ENCODE measurements at places on chromosomes 6 and 20. TPM values are rescaled to one million over a fixed set of nuclear protein-coding genes. Genes with fewer than 3 reads are reported as not detected.

ARFGEF3 gene
- polyA plus RNA-seq: 1.1 TPM

DNA sequence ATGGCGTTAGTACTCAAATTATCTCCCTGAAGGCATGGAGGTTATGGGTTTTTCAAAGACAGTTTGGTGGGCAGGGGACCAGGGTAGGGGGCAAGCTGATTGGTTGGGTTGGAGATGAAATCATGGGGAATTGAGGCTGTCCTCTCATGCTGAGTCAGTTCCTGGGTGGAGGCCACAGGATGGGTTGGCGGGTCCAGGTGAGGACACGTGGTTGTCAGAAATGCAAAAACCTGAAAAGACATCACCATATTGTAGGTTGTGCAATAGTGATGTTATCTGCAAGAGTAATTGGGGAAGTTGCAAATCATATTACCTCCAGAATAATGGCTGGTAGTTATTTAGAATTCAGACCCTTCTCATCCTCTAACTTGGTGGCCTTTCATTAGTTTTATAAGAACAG is 30.1 kb downstream of the GPX6 start:
- DNase-seq: no peak

GPR63 gene
- 2.4 TPM for polyA plus RNA-seq

SYTL3 gene
- 1.5 TPM for polyA plus RNA-seq

DNA sequence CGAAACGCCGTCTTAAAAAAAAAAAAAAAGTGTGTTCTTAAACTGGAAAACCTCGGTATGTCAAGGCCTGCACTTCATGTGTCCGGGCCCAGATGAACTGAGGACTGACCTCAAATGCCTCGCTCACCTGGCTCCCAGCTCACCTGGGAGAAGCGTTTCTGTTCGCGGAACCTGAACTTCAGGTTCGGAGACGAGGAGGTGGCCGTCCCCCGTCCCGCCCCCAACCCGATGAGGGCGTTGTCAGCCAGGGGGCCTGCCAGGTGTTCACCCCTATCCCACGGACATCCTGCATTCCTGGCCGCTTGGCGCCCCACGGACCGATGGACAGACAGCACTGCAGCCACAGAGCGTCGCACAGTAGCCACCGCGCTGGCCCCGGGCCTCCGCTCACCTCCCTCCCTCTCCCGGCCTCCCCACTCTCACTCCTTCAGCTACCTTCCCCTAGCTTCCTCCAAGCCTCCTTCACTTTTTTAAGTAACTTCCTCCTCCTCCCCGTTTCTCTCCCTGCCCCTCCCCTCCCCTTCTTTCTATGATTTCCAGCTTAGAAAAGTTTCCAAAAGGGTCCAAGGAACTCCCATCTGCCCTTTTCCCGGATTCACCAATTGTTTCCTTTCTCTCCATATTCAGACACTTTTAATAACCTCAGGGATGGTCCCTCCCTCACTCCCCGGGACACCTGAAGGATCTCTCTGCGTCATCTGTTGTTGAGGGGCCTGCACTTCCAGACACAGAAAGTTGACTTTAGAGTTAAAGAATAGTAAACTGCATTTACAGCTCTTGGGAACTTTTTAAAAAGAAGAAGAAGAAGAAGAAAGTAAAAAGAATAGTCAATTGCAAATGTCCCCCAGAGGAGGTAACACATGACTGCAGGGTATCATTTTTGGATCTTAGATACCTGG is 22.7 kb upstream of the MCM3 start:
- peak; percentile 26 for DNase-seq

- no peak for DNase-seq
Observed at GRCh38 chr6:11989386-11989785, 22.7 kb upstream of the HIVEP1 start.

DNA sequence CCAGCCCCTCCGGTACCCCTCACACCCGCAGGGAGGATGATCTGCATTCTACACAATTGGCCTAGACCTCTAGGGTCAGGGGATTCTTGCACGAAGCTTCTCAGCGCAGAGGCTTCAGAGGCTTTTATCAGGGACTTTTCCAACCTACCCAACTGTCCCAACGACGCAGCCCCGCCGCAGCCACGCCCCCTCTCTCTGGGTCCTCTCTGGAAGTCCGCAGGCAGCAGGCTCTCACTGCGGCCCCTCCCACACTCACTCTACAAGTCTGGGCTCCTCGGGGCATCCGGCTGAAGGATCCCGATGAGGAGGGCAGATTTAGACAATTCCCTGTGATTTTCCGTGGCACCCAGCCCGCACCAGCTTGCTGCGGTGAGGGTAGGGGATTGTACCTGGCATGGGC is 227.7 kb upstream of the RNF24 start:
- peak; percentile 53 for DNase-seq

- DNase-seq: peak; percentile 71
Observed at GRCh38 chr6:29589423-29590048, 4.6 kb downstream of the OR2H2 start.

TTLL9 gene
- polyA plus RNA-seq: 0.18 TPM

DNA sequence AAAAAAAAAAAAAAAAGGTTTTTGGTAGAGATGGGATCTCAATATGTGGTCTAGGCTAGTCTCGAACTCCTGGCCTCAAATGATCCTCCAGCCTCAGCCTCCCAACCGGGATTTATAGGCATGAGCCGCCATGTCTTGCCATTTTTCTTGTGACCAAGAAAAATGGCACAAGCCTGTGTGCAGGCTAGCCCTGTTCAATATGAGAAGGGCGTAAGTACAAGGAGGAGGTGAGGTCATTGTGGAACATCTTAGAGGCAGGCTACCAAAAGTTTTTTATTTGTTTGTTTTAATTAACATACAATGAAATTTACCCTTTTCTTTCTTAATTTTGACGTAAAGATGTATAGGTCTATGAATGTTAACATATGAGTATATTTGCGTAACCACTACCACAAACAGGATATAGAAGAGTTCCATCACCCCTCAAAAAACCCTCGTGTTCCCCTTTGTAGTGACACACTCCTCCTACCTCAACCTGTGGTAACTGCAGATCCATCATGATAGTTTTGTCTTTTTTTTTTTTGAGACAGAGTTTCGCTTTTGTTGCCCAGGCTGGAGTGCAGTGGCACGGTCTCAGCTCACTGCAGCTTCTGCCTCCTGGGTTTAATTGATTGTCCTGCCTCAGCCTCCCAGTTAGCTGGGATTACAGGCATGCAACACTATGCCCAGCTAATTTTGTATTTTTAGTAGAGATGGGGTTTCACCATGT is 28.3 kb upstream of the KIF3B start:
- DNase-seq: no peak

DNA sequence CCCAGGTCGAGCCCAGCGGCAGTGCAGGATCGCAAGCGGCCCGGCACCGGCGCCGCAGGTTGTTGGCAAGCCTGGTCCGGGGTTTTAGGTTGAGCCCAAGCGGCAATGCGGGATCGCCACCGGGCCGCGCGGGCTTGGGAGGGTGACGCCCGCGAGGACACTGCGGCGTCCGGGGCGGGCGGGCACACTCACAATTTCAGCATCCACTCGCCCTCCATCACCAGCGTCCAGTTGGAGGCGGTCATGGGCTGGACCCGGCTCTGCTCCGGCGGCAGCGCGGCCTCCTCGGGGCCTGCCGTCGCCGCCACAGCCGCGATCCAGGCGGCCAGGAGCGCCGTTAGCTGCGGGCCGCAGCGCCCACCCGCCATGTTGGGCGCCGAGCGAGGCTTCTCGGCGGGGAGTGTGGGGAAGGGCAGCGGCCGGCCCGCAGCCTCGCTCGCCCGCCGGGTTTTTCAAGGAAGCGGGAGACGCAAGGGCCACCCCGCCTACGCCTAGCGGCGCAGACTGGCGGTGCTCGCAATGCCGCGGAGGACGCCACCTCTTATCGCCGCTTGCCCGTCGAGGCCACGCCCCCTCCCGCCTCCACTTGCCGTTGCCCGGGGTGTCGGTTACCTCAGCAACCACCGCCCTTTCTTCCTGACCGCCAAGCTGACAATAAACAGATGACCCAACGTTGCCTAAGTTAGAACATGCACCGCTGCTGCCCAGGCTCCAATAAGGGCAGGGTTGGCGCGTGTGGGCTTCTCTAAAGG is at the start of gene TMX4:
TMX4 (minus strand) TSS at position 516 of the 752 bp plus-strand sequence; CDS start at position 368, 148 bp downstream.
- peak; percentile 97 for DNase-seq

STK35 gene
- 14.2 TPM for polyA plus RNA-seq

DNA sequence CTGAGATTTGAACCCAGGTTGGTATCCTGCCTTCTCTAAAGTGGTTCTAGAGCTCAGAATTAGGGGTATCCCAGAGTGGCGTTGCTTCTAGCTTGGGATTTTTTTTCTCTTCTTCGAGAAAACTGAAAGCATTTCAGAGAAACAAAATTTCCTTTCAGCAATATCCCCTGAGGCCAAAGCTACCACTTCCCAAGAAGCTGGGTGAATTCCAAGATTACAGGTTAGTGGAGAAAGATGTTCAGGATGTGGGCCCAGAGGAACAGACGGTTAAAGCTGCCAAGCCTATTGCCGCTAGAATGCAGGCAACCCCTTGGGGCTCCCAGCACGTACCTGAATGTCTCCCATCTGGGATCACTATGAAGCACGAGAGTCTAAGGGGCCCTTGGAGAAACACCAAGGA is 134.1 kb downstream of the FOXO3 start:
- no peak for DNase-seq

GRCh38 chr6:75484535-75484934 is 9.1 kb downstream of the FILIP1 start:
- no peak for DNase-seq

PI16 gene
- polyA plus RNA-seq: 0.28 TPM

GRCh38 chr6:46876126-46876525 is 45.6 kb downstream of the ADGRF5 start:
- DNase-seq: no peak

DNA sequence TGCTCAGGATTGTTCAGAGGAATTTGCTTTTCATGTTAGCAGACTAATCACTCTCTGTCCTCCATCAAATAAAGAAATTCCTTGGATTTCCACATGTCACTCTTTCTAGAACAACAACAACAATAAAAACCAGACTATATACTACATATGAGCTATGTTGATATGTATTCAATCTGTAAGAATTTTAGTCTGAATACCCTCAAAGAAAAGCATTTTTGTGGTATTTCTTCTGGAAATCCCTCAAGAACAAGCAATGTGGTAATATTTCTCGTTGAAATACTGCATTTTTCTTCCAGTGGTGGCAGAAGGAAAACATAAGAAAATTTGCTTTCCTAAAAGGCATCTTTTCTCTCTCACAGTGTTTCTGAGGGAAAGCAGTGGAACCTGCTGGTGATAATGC is 312.6 kb upstream of the RSPO3 start:
- DNase-seq: no peak

DNA sequence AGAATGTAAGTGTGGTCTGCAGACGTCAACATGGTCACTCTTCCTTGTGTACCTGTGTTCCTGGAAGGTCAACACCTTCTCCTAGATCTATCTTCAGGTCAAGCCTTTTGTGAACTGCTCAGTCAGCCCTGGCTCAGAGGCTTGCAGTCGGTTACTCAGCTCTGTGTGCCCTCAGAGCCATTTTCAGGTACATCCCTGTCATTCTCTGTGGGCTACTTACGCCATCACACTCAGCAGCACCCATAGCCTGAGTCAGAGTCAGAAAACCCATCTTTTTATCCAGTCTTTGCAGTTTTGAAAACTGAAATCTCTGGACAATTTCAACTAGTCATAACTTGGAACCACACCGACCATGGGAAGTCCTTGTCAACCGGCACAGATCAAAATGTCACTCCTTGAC is 35.3 kb downstream of the TGM3 start:
- DNase-seq: no peak

GRCh38 chr6:66499851-66500250 is 792.8 kb upstream of the EYS start:
- no peak for DNase-seq

- no peak for DNase-seq
Observed at GRCh38 chr20:19936466-19937200, 80.5 kb upstream of the NAA20 start.

MRPS26 gene
- polyA plus RNA-seq: 150 TPM

DNA sequence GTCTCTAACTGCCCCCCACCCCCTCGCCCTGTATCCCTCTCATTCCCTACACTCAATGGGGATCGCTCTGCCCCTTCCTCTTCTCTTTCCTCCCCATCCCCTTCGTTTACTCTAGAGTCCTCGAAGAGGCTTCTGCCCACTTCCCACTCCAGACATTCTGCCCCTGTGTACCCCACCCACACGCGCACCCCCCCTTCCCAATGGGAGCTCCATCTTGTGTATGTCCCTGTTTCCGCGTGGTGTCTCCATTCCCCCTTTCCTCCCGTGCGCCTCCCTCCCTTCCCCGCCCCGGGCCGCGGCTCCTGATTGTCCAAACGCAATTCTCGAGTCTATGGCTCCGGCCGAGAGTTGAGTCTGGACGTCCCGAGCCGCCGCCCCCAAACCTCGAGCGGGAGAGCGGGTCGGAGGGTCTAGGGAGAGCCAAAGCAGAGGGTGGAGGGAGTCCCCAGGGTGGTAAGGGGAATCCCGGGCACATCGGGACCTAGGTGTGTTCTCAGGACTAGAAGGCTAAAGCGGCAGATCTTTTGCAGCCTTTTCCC is 679 bp upstream of the RING1 start:
- DNase-seq: peak; percentile 80

SLA2 gene
- not detected for polyA plus RNA-seq

PCSK2 gene
- 2.0 TPM for polyA plus RNA-seq

DNA sequence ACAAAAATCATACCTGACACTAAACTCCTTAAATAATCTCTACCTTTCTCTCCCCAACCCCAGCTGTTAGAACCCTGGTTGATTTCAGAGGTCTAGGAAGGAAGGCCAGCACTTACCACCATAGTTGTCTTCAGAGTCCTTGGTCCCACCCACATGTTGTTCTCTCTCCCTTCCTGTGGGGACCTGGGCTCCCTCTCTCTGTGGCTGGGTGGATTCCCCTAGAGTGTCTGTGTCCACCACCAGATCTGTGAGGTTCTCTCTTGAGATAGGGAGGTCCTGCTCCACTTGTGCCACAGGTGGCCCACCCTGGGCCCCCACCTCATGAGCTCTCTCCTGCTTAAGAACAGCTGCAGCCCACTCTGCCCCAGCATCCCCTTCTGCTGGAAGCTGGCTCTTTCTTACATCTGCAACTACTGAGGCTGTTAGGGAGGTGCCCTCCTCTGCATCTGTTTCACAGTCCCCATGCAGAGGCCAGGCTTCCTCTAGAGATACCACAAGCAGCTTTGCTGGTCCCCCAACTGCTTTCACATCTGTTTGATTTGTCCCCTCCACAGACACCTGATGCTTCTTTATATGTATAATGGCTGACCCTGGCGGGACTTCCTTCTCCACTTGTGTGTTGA is 5.2 kb downstream of the MDC1 start:
- DNase-seq: no peak

DNA sequence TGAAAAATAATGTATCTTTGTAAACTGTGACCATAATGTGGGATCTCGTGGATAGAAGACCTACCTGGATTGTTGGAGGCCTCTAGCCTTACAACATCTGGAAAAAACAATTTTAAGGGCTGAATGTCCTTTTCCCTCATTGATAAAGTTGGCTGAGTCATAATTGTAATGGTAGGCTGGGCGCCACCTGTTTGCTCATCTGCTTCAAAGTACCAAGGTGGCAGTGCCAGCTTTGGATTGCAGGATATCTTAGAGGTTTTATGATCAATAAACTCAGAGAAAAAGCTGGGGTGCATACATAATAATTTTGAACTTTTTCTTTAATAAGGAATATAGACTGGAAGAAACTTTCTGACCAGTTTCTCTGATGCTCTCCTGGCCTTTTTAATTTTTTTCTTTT is 653.4 kb downstream of the MMUT start:
- DNase-seq: no peak

- DNase-seq: peak; percentile 57
Observed at GRCh38 chr6:13762611-13763441, 51.2 kb upstream of the RANBP9 start.
